ENCODE measurements at places on chromosomes 16 and 17. TPM values are rescaled to one million over a fixed set of nuclear protein-coding genes. Genes with fewer than 3 reads are reported as not detected.

The CES3 gene
- 10.9 TPM for total RNA-seq

The SDR42E2 gene
- not detected for total RNA-seq

The KRTAP3-1 gene
- not detected for total RNA-seq

The TBC1D3E gene
- not detected for total RNA-seq

The GCGR gene
- total RNA-seq: 0.07 TPM

The ROGDI gene
- total RNA-seq: 7.3 TPM

The CCL2 gene
- total RNA-seq: not detected

The PARD6A gene
- total RNA-seq: 10.1 TPM

The ENPP7 gene
- not detected for total RNA-seq

The PPP4C gene
- 145 TPM for total RNA-seq

The SLX1B gene
- total RNA-seq: 38.4 TPM

The ERCC4 gene
- 14.4 TPM for total RNA-seq

The NOS2 gene
- not detected for total RNA-seq

The XYLT1 gene
- total RNA-seq: 47.7 TPM

The KRT27 gene
- total RNA-seq: not detected

The SHISA6 gene
- not detected for total RNA-seq

The TMEM98 gene
- 12.2 TPM for total RNA-seq

The ELMO3 gene
- 8.2 TPM for total RNA-seq

The ITGAD gene
- 0.27 TPM for total RNA-seq

The ADAMTS18 gene
- total RNA-seq: not detected

The HS3ST3B1 gene
- 28.0 TPM for total RNA-seq

The TEX19 gene
- total RNA-seq: 0.14 TPM

The SLC35G6 gene
- total RNA-seq: not detected

The CD300H gene
- not detected for total RNA-seq

The PRRT2 gene
- 1.1 TPM for total RNA-seq

The ARHGDIG gene
- not detected for total RNA-seq

The CDRT4 gene
- total RNA-seq: 7.2 TPM

The NPIPA2 gene
- 5.8 TPM for total RNA-seq

The NQO1 gene
- total RNA-seq: 36.6 TPM

Data from T-helper 2 cell treated with Interferon-gamma antibody and Interleukin-4, amounts not matched to agents 100 ng/mL and 5 ng/mL, for 36 hours (primary cell).